Fibroblast of skin of right biceps (primary cell): ENCODE measurements at places on chromosomes 6 and 20.

DNA sequence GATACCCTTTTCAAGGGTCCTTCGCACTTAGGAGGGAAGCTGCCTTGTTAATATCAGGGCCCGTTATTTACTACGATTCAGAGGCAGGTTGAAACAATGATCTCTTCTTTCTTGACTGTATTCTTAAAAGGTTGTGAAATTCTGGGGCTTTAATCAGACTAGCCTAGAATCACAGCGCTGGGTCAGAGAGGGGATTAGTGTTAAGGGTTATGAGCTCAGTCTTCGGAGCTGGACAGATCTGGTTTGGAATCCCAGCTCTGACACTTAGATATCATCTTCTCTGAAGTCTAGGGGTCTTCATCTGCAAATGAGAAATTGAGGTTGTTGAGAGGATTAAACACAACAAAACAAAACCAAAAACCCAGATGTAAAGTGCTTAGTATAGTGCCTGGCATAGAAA is 77.4 kb downstream of the CD83 start:
- DNase-seq = no peak

GRCh38 chr6:104201557-104201956 is 658.2 kb downstream of the HACE1 start:
- no peak for DNase-seq

DNA sequence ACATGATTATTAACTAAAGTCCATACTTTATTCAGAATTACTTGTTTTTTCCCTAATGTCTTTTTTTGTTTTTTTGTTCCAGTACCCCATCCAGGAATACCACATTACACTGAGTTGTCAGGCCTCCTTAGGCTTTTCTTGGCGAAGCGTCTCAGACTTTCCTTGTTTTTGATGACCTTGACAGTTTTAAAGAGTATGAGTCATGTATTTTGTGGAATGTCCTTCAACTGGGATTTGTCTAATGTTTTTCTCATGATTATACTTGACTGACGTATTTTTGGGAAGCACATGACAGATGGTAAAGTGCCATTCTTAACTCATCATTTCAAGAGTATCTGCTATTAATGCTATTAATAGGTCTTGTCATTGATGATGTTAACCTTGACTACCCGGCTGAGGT is 23.6 kb downstream of the ENPP1 start:
- peak; percentile 72 for DNase-seq

GRCh38 chr6:10460096-10460495 is 45.2 kb upstream of the TFAP2A start:
- no peak for DNase-seq

- DNase-seq = no peak
These were observed 381 bp downstream of the MAP3K7 start for GRCh38 chr6:90586546-90586835.

GRCh38 chr20:20338133-20338730 is 29.7 kb upstream of the INSM1 start:
- DNase-seq = no peak

DNA sequence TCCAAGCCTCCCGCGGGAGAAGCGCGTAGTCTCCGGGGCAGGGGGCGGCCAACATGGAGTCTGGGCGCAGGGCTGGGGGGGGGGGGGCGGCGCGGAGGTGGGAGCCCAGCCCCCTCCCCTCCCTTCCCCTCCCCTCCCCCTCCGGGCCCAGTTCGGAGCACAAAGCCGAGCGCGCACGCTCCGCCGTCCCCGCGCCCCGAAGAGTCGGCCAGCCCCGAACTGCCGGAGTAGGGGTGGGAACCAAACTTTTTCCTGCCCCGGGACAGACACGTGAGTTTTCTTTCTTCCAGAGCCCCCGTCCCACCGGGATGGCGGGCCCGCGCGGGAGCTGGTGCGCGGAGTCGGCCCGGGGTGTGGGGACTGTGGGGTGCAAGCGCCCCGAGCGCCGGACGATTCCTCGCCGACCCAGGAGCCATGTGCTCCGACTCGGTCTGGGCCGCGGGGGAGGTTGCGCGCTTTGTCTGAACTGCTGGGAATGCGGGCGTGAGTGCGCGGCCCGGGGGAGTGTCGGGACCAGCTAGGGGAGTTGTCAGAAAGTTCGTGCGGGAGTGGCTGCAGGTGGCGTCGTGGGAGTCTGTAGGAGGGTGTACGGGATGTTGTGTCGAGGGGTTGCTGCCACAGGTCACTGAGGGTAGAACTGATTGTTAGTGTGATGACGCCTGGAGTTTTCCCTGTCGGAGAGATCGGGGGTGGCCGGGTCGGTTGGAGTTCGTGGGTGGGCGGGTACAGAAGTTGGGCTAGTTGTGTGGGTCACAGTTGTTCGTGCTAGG is 1.2 kb downstream of the TGIF2 start:
- DNase-seq = peak; percentile 43

DNA sequence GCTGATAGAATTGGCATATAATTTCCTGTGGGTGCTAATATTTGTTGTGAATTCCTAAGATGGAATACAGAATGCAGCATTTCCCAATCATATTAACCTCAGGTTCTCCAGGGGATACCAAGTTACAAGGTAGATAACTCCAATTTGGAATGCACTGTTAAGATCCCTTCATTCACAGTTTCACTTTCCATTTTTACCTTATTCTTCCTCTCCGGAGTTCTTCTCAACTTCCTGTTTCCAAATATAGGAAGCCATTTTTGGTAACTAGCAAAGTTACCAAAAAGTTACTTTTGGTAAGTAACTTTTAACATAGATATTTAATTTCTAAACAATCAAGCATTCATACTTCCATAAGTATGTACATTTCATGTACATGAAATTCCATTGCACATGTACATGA is 63.5 kb upstream of the PHACTR2 start:
- no peak for DNase-seq

DNA sequence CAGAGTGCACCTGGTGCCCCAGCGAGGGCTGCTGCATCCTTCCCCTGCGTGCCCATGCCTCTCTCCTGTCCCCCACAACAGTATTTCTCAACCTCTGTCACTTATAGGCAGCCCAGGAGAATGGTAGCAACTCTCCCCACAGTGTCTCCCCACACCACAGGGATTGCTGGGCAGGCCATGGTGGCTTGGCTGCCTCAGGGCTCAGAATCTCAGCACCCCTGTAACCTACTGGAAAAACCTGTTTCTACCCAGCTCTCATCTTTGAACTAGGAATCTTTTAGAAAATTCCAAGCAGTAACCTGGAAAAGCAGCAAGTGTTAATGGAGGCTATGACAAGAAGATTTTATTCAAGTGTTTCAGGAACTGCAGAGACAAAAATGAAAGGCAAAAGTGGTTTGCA is 38.0 kb downstream of the CD164 start:
- no peak for DNase-seq

DNA sequence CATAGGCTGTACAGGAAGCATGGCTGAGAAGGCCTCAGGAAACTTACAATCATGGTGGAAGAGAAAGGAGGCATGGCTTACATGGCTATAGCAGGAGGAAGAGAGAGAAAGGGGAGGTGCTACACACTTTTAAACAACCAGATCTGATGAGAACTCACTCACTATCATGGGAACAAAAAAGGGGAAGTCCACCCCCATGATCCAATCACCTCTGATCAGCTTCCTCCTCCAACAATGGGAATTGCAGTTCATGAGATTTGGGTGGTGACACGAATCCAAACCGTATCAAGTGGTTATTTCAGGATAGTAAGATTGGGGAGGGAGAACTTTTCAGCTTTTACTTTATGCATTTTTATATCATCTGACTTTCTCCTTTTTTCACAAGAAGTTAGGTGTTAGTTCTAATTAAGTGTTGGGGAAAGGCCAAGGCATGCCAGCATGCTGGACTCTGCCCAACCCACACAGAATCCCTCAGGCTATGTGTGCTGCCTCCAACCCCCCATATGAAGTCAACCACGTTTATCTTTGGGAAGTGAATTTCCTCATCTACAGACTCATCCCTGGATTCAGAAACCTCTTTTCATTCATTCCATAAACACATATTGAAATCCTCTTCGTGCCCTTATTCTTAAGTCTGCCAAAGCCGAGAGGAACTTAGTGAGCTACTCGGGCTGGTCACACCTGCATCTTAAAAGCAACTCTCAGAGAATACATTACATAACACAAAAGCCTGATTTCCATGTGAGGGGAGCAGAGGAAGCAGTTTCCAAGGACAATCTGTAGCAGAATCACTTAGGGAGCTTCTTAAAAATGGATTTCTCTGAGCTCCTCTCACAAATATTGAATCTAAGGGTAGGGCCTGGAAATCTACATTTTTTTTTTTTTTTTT is 16.7 kb upstream of the CLIC5 start:
- DNase-seq = no peak

- DNase-seq = no peak
These were observed 28.0 kb upstream of the PHACTR3 start for GRCh38 chr20:59576216-59576953.

DNA sequence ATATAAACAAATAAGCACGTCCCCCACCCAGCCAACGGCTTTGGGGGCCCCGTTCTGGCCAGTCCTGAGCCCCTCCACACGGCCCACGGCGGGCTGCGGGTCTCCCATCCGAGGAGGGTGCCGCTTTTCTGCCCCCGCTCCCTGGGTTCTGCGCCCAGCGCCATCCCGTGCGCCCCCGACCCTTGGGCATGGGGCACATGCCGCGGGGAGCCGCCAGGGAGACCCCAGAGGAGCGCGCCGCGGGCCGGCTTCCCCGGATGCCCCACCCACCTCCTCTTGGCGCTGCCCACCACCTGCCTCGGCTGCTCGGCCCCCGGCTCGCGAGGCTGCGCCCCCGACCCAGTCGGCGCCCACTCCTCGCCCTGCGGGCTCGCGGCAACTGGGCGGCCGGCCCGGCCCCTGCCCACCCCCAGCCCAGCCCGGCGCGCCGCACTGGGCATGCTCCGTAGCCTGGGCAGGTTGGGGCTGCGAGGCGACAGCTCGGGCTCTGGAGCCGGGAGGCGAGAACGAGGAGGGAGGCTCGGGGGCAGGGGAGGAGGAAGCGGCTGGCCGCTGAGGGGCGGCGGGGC is 570 bp upstream of the PLCB4 start:
- peak; percentile 47 for DNase-seq

DNA sequence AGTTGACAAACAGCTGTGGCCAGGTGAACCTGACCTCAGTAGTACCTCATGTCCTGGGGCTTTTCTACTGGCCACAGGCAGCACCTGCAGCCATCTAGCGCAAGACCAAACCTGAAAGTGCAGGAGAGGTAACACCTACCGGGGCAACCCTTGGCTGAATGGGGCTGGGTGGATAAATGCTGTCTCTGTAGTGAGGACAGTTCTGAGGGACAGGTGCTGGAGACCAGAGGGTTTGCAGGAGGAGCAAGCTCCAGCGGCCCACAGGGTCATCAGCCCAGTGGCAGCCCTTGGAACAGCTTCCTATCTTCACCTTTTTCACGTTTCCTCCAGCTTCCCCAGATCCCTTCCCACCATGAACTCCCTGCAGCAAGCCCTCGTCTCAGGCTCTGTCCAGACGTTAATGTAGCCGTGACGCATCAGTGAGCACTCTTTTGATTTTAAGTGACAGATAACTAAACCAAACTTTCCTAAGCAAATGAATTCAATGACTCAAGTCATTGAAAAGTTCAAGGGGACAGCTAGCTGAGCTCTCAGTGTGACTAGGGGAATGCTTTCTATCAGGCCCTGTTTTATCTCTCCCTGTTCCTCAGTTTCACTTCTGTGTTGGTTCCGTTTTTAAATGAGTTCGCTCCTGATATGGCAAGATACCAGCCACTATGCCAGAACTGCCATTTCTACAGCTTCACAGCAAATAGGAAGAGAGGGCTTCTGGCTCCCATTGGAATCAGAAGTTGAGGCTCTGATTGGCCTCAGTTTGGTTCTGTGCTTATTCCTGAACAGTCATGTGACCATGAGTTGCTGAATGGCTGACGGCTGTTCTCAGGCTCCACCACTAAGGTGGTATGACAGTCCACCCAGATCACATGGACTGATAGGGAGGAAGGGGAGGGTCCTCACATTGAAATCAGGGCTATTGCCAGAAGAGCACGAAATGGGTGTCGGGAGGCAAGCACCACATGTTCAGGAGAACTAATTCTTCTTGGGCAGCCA is 12.1 kb upstream of the PFDN4 start:
- no peak for DNase-seq

GRCh38 chr6:24233813-24234442 is 107.9 kb downstream of the NRSN1 start:
- DNase-seq = no peak

DNA sequence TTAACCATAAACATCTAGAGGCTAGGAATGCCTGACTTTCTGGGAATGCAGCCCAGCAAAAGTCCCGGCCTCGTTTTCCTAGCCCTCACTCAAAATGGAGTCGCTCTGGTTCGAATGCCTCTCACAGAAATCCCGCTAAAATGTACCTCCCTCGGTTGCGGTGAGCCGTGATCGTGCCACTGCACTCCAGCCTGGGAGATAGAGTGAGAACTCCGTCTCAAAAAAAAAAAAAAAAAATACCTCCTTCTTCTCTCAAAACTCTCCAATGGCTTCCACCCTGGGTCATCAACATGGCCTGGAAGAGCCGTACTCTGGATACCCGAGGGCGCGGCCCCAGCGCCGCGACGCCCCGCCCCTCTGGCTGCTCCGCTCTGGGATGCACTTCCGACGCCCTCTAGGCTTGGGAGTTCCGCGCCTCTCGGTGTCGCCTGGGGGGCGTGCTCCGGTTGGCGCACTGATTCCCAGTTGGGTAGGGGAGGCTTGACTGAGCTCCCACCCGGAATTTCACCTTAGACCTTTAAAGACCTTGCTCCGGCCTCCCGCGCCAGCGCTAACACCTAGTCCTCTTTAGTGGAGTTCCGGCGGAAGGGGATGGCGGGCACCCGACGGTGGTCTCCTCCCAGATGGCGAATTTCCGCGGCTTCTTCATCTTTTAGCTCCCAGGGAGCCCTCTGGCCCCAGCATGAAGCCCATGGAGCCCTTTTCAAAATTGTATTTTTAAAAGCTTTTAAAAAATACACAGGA is 12.3 kb downstream of the HMGN4 start:
- DNase-seq = peak; percentile 73

DNA sequence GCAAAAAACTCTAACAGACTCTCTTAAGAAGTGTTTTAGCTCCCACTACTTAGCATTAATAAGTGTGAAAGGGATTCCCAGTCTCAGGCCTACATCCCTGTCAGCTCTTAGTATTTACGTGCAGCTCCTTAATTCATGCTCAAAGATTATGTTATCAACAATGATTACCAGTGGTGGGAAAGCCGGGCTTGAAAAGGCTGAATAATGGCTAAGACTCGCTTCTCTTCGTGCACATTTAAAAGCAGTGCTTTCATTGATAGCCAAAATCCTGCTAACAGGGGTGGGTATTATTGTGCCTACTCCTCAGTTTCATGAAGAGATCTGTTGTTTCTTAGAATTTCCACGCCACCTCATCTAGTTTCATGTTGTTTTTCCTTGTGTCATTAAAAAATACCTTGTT is 518.8 kb downstream of the GRIK2 start:
- no peak for DNase-seq

GRCh38 chr20:63568986-63569949 is 4.8 kb downstream of the HELZ2 start:
- no peak for DNase-seq

DNA sequence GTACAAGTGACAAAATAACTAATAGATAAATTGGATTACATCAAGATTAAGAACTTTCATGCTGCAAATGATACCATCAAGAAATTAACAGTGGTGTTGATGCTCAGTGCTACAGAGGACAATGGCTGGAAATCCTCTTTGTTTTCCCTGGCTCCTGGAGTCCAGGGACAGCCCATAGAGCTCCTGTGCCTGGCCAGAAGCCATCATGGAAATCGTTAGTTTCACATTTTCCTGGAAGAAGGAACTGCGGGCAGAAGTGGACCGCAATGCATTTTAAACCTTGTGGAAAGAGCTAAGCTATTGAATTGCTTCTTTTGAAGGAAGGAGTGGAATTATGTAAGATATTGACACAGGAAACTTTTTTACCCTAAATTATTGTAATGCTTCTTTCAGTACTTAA is 276.0 kb downstream of the GJA1 start:
- no peak for DNase-seq

- no peak for DNase-seq
These were observed 128.7 kb downstream of the RIN2 start for GRCh38 chr20:19886661-19887288.

GRCh38 chr20:32752458-32753250 is 9.4 kb upstream of the COMMD7 start:
- DNase-seq = peak; percentile 86
